ENCODE measurements at places on chromosomes 4 and X. TPM values are rescaled to one million over a fixed set of nuclear protein-coding genes. Genes with fewer than 3 reads are reported as not detected.

FGB gene
- total RNA-seq = 10,403 TPM

NXF2B gene
- total RNA-seq = not detected

GLOD5 gene
- 0.98 TPM for total RNA-seq

SHROOM2 gene
- total RNA-seq = 6.8 TPM

GYPE gene
- total RNA-seq = not detected

TBC1D8B gene
- 9.2 TPM for total RNA-seq

CCNB3 gene
- total RNA-seq = 0.61 TPM

RAB39B gene
- total RNA-seq = not detected

LRCH2 gene
- 0.09 TPM for total RNA-seq

PASD1 gene
- total RNA-seq = not detected

USP26 gene
- total RNA-seq = not detected

DCAF8L2 gene
- not detected for total RNA-seq

STAP1 gene
- total RNA-seq = not detected

RASGEF1B gene
- total RNA-seq = 25.6 TPM

IRS4 gene
- total RNA-seq = not detected

COL25A1 gene
- total RNA-seq = 1.8 TPM

GPRIN3 gene
- total RNA-seq = 0.42 TPM

TIMP1 gene
- total RNA-seq = 432 TPM

ANTXR2 gene
- 34.2 TPM for total RNA-seq

KCND1 gene
- 0.55 TPM for total RNA-seq

ANOS1 gene
- total RNA-seq = 0.81 TPM

S100P gene
- total RNA-seq = 3.6 TPM

NWD2 gene
- 0.05 TPM for total RNA-seq

EPGN gene
- not detected for total RNA-seq

SRPX gene
- 7.7 TPM for total RNA-seq

LGI2 gene
- 0.38 TPM for total RNA-seq

GYPB gene
- not detected for total RNA-seq

TIGD4 gene
- not detected for total RNA-seq

RNF175 gene
- total RNA-seq = not detected

PDZD4 gene
- total RNA-seq = 2.3 TPM

SH3TC1 gene
- 48.0 TPM for total RNA-seq

USP17L19 gene
- not detected for total RNA-seq

MID2 gene
- 12.1 TPM for total RNA-seq

SMR3B gene
- total RNA-seq = not detected

CDKL5 gene
- 2.9 TPM for total RNA-seq

FATE1 gene
- total RNA-seq = not detected

TENM3 gene
- 3.0 TPM for total RNA-seq

PRKG2 gene
- not detected for total RNA-seq

AFM gene
- 188 TPM for total RNA-seq

SMIM10L2A gene
- total RNA-seq = 0.18 TPM

TEX13C gene
- not detected for total RNA-seq

ARHGAP36 gene
- total RNA-seq = not detected

DUSP9 gene
- 0.61 TPM for total RNA-seq

FGA gene
- 14,579 TPM for total RNA-seq
